ENCODE measurements at places on chromosomes 6 and 20. TPM values are rescaled to one million over a fixed set of nuclear protein-coding genes. Genes with fewer than 3 reads are reported as not detected.

Gene CST3
- 459 TPM for total RNA-seq

Gene BEND6
- total RNA-seq: 0.92 TPM

Gene TMEM30A
- 58.4 TPM for total RNA-seq

Gene XKR7
- total RNA-seq: not detected

Gene C6orf163
- 2.1 TPM for total RNA-seq

Gene ARMC2
- 11.7 TPM for total RNA-seq

Gene TMEM151B
- 0.67 TPM for total RNA-seq

Gene BPHL
- total RNA-seq: 15.6 TPM

Gene ELOVL2
- total RNA-seq: 0.73 TPM

All from heart right ventricle (tissue), 16 donors.